HFFc6 (cell line): ENCODE measurements at places on chromosomes 7 and 10.

- no peak for DNase-seq
Measured at GRCh38 chr7:150842018-150842417, 10.3 kb upstream of the AOC1 start.

DNA sequence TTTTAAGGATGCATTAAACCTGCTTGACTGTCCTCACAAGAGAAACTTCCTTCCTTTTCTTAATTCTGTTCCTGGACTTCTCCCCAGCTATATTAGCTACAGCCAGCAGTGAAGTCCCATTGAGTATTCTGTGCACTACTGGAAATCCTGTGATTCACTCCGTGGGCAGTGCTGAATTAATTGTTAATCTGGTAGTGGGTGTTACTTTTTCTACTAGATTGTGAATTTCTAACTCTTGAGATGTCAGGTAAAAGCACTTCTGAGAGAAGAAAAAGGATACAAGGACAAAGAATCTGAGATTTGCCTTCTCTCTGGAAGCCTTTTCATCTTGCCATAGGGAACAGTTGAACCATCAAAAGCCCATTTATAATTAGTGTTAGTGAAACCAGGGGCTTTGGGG lies 33.9 kb downstream of the CYCS start:
- DNase-seq, result no peak

GRCh38 chr7:71768450-71768849 lies 636.5 kb downstream of the GALNT17 start:
- no peak for DNase-seq

DNA sequence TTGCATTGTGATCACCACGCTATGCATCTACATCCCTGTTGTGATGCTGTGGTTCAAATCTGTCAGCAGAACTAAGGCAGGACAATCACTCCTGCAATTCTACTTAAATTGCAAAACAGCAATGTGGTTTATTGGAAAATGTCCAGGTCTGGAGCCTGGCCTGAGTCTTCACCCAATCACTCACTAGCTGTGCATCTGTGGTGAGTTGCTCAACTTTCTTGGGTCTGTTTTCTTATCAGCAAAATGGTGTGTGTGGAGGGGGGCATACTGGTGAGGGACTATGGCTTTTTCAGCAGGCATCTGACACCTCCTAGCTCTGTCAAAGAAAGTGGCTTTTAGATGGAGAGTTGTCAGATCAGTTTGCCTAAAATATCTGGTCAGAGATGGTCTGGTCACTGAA lies 108.3 kb upstream of the FEZF1 start:
- DNase-seq, result no peak

GRCh38 chr10:99917963-99918825 lies 91.6 kb downstream of the DNMBP start:
- peak; percentile 79 for DNase-seq

GRCh38 chr7:17700138-17700537 lies 240.2 kb downstream of the SNX13 start:
- DNase-seq, result no peak

DNA sequence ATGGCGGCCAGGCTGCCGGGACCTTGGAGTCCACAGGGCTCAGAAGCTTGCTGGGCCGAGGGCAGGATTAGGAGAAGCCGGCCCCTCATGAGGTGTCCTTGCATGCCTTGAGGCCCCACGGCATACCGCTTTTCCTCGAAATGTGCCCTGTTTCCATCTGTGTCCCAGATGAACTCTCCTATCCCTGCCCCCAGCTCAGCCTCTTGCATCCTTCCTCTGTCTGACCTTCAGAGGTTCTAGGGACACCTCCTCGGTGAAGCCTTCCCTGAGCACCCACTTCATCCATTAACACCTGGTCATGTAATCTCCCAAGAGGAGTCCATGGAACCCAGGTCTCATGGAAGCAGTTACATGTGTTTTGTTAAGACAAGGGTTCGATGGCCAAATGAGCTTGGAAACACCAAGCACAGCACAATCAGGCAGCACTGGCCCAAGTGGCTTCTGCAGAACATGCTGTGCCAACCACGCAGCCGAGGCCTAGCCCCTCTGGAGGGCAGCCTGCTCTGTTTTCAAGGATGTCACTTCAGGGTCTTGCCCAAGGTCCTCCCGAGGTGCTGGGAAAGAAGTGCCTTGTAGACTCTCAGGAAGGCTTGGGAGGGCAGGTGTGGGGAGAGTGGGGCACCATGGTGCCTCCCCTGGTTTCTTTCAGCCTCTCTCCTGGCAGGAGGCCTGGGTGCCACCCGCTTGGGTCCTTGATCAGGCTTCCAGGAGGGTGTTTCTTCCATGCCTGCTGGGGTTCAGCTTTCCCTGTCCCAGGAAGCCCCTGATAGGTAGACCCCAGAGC lies 124.3 kb downstream of the NEURL1 start:
- DNase-seq, result no peak

- DNase-seq, result peak; percentile 16
Measured at GRCh38 chr7:117386110-117386706, 41.1 kb downstream of the ASZ1 start.

DNA sequence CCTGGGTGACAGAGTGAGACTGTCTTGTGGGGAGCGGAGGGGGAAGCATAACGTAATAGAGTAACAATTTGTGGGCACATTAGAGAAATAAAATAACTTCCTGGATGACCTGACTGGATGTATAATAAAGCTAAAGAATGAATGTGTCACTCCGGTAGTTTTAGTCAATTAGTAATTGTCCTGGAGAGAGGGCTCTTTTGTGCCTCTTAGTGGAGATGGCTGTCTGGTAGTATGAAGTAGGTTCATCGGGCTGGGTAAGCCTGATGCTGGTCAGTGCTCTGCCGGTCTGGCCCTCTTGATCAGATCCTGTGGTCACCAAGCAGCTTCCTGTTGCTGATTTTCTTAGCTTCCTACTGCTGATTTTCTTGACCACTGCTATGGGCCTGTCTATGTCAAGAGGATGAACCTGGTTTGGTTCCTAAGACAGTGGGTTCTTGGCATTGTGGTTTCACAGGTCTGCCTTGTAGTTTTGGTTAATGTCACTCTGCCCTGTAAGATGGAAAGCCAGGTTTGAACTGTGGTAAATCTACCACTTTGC lies 34.1 kb downstream of the ZRANB1 start:
- DNase-seq, result no peak

DNA sequence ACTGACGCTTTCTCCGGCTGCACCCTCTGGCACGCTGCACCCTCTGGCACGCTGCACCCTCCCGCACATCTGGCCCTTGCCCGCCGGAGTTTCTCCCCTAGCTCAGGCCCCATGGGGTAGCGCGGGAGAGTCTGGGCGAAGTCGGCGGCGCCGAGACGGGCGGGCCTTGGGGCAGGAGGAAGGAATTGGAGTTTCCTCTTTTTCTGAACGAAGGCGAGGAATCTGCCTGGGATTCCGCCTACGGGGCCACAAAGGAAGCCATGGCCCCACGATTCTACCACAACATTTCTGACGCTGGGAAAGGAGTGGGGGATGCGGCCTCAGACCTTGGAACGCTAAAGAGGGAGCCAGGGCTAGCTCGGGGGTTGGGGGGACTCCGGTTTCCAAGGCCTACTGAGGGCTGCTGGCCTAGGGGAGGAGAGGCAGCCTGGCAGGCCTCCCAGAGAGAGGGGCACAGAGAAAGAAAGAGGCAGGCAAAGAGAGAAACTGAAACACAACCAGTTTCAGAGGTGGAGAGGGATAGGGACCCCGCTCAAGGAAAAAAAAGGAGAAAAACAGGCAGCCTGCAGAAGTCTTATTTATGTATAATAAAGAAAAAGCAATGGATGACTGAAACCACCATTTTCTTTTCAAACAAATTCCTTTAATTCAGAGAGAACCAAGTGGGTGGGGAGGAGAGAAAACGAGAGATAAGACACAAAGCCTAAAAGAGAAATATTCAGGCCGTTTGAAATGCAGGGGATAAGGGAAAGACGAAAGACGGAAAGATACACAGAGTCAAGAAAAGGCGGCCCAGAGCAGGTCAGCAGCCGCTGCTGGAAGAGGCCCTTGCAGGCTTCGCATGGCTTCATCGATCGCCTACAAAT lies 4.3 kb downstream of the TLX1 start:
- no peak for DNase-seq

- DNase-seq, result no peak
Measured at GRCh38 chr7:72053292-72053691, 358.8 kb downstream of the CALN1 start.

- no peak for DNase-seq
Measured at GRCh38 chr10:49298983-49299815, at the start of gene C10orf71. Gene C10orf71, plus strand, starts transcription at chr10:49299170. Its CDS starts 23,376 bp downstream, at chr10:49322546.

DNA sequence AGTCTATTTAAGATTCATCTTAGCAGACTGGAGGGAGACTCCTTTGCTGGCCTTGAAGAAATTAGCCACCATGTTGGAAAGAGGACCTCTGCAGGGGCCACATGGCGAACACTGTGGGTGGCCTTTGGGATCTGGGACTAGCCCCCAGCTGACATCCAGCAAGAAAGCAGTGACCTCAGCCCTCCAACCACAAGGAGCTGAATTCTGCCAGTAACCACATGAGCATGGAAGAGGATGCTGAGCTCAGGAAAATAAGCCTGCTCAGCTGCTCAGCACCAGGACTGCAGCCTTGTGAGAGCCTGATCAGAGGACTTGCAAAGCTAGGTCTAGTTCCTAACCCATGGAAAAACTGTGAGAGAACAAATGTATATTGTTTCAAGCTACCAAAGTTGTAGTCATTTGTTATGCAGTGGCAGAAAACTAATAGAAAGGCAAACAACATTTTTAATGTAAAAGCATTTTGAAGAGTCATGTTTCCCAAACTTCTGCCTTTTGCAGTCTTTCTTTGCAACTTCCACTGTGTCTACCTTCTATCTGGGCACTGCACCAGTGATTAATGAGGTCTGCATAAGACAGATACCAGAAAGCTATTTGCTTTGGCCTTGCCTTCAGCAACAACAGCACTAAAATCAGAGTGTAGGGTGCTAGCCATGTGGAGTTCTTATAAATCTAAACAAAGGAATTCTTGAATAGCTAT lies 183.7 kb downstream of the FGFR2 start:
- DNase-seq, result no peak

DNA sequence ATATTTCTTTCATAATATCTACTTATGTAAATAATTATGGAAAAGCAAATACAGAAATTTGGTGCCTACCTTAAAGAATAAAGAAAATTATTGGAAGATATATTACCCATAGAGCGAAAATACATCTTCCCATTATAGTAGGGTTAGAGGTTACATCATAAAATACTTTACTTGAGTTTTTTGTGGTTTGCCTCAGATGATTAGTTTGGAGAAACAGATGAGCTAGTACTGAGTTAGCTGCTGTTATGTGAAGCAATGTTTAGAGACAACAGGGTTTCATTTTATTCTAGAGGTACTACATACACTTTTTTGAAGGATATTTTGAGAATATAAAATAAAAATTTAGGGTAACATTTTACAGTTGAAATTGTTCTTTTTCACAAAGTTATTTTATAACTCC lies 2.9 kb upstream of the MLLT10 start:
- no peak for DNase-seq

GRCh38 chr7:105538339-105538738 lies 6.3 kb downstream of the RINT1 start:
- no peak for DNase-seq

DNA sequence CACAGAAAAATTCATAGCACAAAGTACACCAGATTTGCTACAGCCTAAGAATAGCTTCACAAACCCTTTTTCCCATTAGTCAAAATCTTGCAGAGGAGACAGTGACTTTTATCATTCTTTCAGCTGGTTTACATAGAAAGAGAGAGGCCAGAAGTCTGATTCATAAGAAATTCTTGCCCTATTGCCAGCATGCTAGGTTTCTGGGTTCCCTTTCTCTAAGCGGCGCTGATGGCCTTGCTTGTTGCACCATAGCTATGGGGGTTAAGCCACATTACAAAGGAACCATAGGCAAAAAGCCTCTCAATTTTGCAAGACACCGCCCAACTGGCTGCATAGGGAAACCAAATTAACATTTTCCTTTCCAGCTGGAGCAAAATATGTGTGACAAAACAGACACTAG lies 87.4 kb downstream of the ZNF467 start:
- DNase-seq, result peak; percentile 74
